ENCODE measurements at places on chromosomes 6 and 20.

GRCh38 chr20:48952656-48953055, 31.1 kb downstream of the ARFGEF2 start:
- DNase-seq: no peak

GRCh38 chr20:9485614-9486340, 28.6 kb upstream of the LAMP5 start:
- DNase-seq: no peak

GRCh38 chr6:141467041-141467440, 665.7 kb upstream of the GJE1 start:
- no peak for DNase-seq

GRCh38 chr6:43645613-43645964, 753 bp downstream of the RSPH9 start:
- no peak for DNase-seq

DNA sequence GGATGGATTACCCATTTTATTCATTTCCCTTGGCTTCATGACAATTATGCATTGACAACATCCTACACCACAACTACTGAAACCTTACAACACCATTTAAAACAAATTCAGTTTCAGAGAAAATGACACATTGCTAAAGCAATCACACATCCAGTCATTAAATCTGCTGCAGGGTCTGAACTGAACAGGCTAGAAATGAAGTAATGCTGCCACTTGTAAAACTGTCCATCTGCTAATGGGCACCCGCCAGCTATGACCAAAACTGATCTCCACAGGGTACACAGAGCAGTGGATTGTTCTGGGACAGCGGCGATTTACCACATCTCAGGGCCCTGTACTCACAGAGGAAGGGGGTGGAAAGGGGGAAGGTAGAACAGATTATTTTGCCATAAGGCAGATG, 172.9 kb upstream of the FBXL4 start:
- DNase-seq: no peak

- no peak for DNase-seq
These were observed 57.8 kb downstream of the ATP9A start for GRCh38 chr20:51710361-51710894.
